ENCODE measurements at places on chromosomes 4 and X.

DNA sequence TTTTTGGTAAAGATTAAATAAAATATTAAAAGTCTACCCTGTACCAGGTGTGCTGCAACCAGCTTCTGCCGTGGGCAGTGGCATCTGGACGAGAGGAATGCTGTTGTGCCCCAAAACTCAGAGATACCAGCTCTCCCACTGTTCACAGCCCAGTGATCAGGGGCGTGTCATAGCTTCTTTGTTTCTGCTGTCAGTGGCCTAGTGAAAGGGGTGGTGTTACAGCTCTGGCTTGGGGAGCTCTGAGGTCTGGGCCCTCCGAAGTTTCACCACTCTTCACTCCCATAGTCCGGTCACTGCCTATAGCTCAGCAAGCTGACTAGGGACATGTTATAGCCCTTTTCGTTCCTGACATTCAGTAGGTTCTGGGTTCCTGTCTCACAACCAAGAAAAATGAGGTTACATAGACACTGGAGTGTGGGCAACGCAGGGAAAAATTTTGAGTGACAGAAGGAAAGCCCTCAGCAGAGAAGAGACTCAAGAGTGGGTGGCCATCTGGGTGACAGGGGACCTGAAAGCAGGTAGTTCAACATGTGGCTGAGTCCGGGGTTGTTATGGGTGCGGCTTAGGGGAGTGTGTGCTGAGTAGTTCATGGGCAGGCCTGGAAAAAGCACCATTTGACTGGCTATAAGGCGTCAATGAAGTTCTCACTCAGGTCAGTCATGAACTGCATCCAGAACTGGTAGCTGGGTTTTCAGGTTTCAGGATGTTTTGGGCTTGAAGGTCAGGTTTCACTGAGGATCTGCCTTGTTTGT, 1184.4 kb upstream of the PABPC4L start:
- DNase-seq: no peak

GRCh38 chr4:119980456-119980855, 86.2 kb downstream of the MAD2L1 start:
- no peak for DNase-seq

- no peak for DNase-seq
Observed at GRCh38 chr4:113635739-113636437, 125.7 kb downstream of the CAMK2D start.

DNA sequence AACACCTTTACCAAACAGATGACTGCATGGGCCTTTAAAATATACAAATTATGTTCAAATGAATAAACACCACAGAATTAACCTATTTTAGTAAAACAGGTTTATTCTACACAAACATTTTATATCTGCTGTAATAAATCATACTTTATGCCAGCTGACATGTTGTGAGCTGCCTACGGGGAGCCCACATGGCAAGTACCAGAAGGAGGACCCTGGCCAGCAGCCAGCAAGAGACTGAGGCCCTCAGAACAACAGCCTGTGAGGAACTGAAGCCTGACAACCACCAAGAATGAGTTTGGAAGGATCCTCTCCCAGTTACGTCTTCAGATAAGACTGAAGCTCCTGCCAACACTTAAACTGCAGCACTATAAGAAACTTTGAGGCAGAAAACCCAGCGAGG, 377.0 kb downstream of the PDGFC start:
- DNase-seq: no peak

GRCh38 chrX:1202251-1202650, 10.2 kb downstream of the CRLF2 start:
- DNase-seq: no peak

GRCh38 chr4:165096776-165097175, 15.9 kb downstream of the TMEM192 start:
- DNase-seq: no peak

DNA sequence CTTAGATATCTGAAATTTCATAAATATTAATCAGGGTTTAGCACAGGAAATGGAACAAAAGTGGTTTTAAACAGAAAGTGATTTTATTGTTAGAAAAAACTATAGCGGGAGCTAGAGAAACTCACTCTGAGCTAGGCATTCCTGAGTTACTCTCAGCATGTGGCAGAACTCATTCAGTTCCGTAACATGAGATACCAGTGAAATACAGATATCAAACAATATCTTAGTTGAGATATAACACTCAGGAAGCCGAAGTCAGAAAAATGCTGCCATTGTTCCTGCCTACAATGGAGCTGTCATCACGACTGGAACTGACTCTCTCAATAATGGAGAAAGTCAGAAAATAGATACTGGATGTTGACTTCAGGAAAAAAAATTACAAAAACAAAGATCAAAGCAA, 1428.7 kb downstream of the PCDH18 start:
- DNase-seq: no peak
